Transverse colon (tissue), 4 donors: ENCODE measurements at places on chromosomes 5 and 9. TPM values are rescaled to one million over a fixed set of nuclear protein-coding genes. Genes with fewer than 3 reads are reported as not detected.

Gene C9orf72
- total RNA-seq = 16.8 TPM

- DNase-seq = no peak
Observed at GRCh38 chr5:64487283-64487682, 18.5 kb upstream of the RGS7BP start.

DNA sequence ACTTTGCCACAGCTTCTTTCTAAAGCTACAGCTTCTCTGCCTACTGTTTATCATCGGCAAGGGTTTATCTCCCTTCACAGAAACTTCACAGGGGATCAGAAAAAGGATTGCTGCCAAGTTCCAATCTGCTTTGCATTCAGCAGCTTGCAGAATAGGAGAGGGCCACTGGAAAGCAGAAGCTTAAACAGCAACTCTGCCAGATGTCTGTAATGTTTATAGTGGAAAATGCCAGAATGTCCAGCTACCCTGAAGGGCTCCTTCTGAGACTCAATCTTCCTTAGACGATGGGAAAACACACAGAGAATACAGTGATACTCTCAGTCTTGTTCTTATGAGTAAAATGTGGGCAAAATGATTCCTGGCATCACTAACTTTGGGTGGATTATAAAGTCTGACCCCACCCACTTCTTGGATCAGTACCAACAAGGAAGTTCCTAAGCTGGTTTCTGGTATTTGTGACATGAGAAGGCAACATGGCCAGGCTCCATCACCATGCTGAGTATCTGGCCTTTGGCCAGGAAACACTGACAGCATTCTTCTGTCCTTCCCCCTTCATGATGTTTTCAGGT, 19.0 kb downstream of the STOM start:
- DNase-seq = peak; percentile 68

GRCh38 chr5:107063511-107063910, 607.2 kb downstream of the EFNA5 start:
- no peak for DNase-seq
